ENCODE measurements at places on chromosomes 1 and 21.

DNA sequence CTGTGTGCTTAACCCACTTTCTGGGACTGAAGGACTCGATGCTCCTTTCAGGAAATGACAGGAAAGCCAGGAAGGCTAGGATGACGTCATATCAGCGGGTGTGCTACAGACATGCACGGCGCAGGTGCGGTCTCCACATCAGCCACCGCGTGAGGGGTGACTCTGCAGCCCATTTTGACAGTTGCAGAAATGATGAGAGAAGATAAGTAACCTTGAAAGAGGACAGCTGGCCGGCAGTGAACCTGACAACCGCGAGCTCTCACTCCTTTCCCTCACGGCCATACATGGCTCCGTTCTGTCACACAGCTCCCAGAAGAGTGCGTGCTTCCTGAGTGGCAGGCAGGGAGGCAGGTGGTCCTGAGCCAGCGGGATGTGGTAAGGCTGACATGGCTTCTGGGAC lies 1.7 kb upstream of the KRTAP10-5 start:
- no peak for DNase-seq

DNA sequence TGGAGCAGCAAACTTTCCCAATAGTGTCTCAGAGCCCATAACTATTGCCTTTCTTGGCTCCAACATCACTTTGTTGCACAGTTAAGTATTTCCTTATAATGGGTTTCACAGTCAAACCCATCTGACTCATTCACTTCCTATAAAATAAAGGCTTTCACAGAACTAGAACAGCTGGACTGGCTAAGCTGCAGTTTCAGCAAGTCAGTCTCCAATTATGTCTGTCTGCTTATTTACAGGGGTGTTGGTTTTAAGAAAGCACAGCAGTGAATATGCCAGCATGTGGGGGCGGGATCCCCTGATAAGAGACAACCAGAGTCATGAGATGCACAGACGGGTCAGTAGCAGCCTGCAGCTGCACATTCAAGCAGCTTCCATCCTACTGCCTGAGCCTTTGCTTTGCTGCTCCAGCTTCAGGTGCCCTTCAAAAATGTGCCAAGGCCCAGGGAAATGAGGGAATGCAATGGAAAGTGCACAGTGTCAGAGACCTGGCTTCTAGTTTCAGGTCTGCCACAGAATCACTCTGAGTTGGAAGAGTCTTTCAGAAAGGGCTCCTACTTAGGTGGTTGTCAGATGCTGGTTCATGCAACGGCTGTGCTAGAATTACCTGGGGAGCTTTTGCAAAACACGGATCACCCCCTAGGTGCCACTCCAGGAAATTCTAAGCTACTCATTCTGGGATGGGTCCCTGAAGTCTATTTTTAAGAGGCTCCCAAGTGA lies 24.8 kb downstream of the RNF19B start:
- DNase-seq = no peak

GRCh38 chr1:88867743-88868521 lies 23.4 kb downstream of the GTF2B start:
- no peak for DNase-seq

- DNase-seq = peak; percentile 36
Measured at GRCh38 chr1:3060127-3060526, 8.9 kb upstream of the PRDM16 start.

- DNase-seq = no peak
Measured at GRCh38 chr1:151720974-151721787, at the start of gene RIIAD1. TSS of gene RIIAD1 (plus strand) at chr1:151721522. CDS start at chr1:151721537, 15 bp downstream.

DNA sequence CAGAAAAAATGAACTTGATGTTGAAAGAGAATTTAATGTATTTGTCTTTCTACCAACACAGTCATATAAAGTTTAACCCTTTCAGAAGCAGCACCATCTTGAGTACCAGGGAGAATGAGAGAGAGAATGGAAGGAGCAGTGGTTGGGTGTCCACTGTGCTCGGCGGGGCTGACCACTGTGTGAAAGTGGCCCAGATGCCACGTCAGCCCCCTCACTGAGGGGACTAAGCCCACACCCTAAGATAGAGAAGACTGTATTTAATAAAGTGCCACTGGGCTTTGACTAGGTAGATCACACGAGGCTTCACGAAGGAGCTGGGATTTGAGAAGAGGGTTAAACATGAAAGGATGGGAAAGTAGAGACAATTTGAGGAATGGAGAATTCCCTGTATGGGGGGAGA lies 31.2 kb downstream of the BATF3 start:
- DNase-seq = no peak

- no peak for DNase-seq
Measured at GRCh38 chr1:234922987-234923386, 205.7 kb downstream of the TOMM20 start.
